MG63 (cell line): ENCODE measurements at places on chromosomes 6 and 20. TPM values are rescaled to one million over a fixed set of nuclear protein-coding genes. Genes with fewer than 3 reads are reported as not detected.
A peak's percentile ranks its signal among the peaks of the same experiment; 100 is the strongest.

The DPPA5 gene
- not detected in 2 replicates for total RNA-seq

The CCN2 gene
- 830 and 953 TPM in 2 replicates for total RNA-seq

The TAF4 gene
- 3.6 and 5.7 TPM in 2 replicates for total RNA-seq

The TRIM26 gene
- 44.3 and 60.7 TPM in 2 replicates for total RNA-seq

- DNase-seq: no peak
Observed at GRCh38 chr6:156402227-156402626, 375.0 kb upstream of the ARID1B start.

- DNase-seq: no peak
Observed at GRCh38 chr6:163776196-163776905, 361.8 kb downstream of the QKI start.

- no peak for DNase-seq
Observed at GRCh38 chr6:41440958-41441357, 105.2 kb upstream of the FOXP4 start.

DNA sequence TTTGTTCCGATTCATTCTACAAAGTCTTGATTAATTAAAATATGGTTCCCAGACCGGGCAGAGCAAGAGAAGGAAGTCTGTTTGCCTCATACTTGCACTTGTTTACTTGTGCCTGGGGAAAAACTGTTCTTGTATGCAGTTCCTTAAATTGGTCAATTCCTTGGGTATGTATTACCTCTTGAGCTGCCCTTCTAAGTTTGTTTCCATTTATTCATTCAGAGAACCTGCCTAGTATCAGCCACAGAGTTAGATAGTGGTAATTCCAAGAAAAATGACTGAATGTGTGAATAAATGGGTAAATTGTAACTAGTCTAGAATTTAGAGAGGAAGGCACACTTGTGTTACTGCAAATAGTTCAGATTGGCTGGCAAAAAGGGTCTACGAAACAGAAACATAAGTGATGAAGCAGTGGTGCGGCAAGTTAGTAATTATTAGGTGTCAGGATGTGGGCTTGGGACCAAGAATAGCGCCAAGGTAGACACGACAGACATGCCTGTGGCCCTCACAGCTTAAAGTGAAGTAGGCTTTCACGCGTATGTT, 525 bp upstream of the MAK start:
- DNase-seq: no peak

DNA sequence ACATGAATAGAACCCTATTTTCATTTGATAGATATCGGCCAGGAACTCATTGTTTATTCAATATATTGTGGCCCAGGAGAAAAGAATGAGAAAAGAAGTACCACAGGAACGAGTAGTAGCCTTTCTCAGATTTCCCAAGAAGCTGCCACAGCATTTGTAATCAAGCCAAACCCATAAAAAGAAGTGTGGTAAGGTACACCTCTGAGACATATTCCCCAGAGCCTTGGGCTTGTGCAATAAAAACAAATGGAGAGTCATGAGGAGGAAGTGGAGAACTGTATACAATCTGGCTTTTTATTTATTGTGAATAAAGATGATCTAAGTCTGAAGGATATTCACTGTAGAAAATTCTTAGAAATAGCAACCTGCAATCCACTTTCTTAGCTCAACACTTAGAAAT, 36.7 kb downstream of the KIF6 start:
- DNase-seq: no peak

GRCh38 chr6:30130179-30130679, 5.7 kb upstream of the TRIM40 start:
- DNase-seq: no peak

DNA sequence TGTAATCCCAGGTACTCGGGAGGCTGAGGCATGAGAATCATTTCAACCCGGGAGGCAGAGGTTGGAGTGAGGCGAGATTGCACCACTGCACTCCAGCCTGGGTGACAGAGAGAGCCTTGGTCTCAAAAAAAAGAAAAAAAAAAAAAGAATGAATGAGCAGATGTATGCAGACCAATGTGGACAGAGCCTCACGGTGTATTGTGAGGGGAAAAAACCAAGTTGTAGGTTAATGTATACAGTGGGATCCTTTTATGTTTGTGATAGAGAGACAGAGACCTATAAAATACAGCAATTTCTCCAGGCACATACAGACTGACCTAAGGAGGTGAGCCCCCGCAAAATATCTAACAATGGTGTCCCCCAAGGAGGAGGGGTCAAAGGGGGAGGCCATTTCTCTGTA, 11.7 kb downstream of the TGM2 start:
- no peak for DNase-seq

GRCh38 chr20:2521369-2522305, 12.9 kb upstream of the ZNF343 start:
- DNase-seq: peak; percentile 19

DNA sequence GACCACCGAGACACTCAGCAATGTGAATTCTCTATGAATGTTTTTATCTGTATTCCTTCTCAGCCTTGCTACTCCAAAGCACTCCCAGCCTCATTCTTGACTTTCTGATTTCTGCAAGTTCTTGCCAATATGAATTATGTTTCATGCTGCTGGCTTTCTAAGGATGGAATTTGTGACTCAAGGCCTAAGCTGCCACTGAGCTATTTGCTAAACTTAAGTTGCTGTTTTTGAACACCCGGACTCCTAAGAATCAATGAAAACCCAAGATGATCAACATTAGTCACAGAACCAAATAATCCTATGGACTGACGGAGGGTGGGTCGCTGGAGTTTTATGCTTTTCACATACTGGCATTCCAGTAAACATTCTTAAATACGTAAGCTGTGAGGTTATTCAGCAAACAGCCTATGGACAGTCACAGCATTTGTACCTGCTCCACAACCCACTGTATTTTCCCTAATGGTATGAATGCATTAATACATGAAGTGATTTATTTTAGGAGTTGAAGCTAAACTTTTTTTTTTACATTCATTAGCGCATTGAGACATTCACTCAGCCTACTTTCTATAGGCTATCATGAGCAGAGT, 8.2 kb upstream of the PXDC1 start:
- DNase-seq: peak; percentile 57

GRCh38 chr6:32603888-32604287, 14.2 kb upstream of the HLA-DRB1 start:
- DNase-seq: no peak

- no peak for DNase-seq
Observed at GRCh38 chr6:35191889-35192288, 21.9 kb upstream of the SCUBE3 start.
